ENCODE measurements at places on chromosomes 5 and 9.
A peak's percentile ranks its signal among the peaks of the same experiment; 100 is the strongest.

- H3K36me3 ChIP-seq: no peaks in the 10 kb centered on the region
- H3K4me3 ChIP-seq: peak within 1 kb of the TSS; percentile 96
- no peaks in the 10 kb centered on the region for H3K27me3 ChIP-seq
- H3K4me1 ChIP-seq: peaks cover 11% of the 10 kb centered on the region
Measured at GRCh38 chr9:37753489-37754190, at the start of gene TRMT10B. Gene TRMT10B (plus strand): TSS chr9:37753805. CDS start chr9:37761932, 8,127 bp downstream.

- H3K4me3 ChIP-seq: no peak overlapping the region
- H3K4me1 ChIP-seq: no peaks in the 10 kb centered on the region
- no peaks in the 10 kb centered on the region for H3K27me3 ChIP-seq
- H3K27ac ChIP-seq: no peak overlapping the region
Measured at GRCh38 chr5:79147076-79147475, 35.5 kb downstream of the BHMT start.

DNA sequence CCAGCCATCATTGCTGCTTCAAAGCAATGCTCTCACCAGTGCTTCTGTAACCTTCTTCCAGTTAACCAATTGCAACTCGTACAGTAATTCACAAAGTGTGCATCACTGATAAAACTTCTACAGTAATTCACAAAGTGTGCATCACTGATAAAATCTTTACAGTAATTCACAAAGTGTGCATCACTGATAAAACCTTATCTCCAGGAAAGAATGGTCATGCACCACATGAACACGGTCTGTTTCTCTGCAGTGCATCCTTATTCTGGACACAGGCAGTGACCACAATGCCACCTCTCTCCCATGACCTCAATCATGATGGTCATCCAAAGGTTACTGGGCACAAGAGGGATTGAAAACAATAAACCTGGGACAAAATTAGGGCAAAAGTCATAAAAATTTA lies 153.6 kb downstream of the TSSK1B start:
- no peak overlapping the region for H3K4me3 ChIP-seq
- no peaks in the 10 kb centered on the region for H3K36me3 ChIP-seq
- no peaks in the 10 kb centered on the region for H3K27me3 ChIP-seq
- DNase-seq: no peak

- no peaks in the 10 kb centered on the region for H3K36me3 ChIP-seq
- peak overlapping the region; percentile 8 for H3K27ac ChIP-seq
- H3K4me3 ChIP-seq: peak overlapping the region; percentile 45
- no peaks in the 10 kb centered on the region for H3K27me3 ChIP-seq
- peaks cover 21% of the 10 kb centered on the region for H3K4me1 ChIP-seq
- DNase-seq: no peak
Measured at GRCh38 chr9:127154003-127154389, 31.6 kb upstream of the ANGPTL2 start.

DNA sequence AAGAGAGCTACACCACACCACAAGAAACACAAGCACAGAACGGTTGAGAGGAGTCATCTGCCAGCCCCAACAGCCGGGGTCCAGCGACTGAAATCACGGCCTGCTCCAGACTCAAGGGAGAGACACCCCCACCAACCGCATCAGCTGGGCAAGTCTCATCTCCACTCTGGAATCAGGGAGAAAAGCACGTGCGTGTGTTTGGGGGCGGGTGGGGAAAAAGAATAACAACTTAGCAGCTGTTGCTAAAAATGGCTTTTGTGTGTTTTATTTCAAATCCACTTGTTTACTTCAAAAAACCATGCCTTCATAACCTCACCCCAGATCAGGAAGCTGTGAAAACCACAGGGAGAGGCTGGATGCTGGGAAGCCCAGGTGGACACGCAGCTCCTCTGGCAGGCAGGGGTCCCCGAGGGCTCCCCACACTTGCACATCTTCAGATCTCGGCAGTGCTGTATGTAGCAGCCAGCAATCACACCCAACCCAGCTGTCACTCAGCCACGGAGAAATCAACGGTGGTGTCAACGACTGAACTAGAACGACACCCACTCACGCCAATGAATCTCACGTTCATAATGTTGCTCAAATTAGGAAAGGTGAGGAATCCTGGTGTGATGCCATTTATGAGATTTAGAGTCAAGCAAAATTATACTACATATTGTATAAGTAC lies 19.0 kb downstream of the PNPLA7 start:
- no peaks in the 10 kb centered on the region for H3K27me3 ChIP-seq
- H3K4me1 ChIP-seq: peaks cover 8% of the 10 kb centered on the region
- no peak overlapping the region for H3K27ac ChIP-seq
- no peak for DNase-seq

GRCh38 chr5:61051267-61051666 lies 106.3 kb downstream of the NDUFAF2 start:
- no peak overlapping the region for H3K4me3 ChIP-seq
- H3K27me3 ChIP-seq: no peaks in the 10 kb centered on the region
- peaks cover 6% of the 10 kb centered on the region for H3K4me1 ChIP-seq
- no peaks in the 10 kb centered on the region for H3K36me3 ChIP-seq

- peaks cover 39% of the 10 kb centered on the region for H3K4me1 ChIP-seq
- no peak overlapping the region for H3K27ac ChIP-seq
- peak overlapping the region; percentile 13 for H3K4me3 ChIP-seq
- H3K36me3 ChIP-seq: no peaks in the 10 kb centered on the region
- no peaks in the 10 kb centered on the region for H3K27me3 ChIP-seq
Measured at GRCh38 chr9:71764463-71764862, 3.9 kb downstream of the CEMIP2 start.

- no peak overlapping the region for H3K27ac ChIP-seq
- no peaks in the 10 kb centered on the region for H3K36me3 ChIP-seq
- H3K4me3 ChIP-seq: no peak overlapping the region
- H3K4me1 ChIP-seq: no peaks in the 10 kb centered on the region
- no peak for DNase-seq
- no peaks in the 10 kb centered on the region for H3K27me3 ChIP-seq
Measured at GRCh38 chr9:90907790-90908189, 106.2 kb downstream of the SYK start.

DNA sequence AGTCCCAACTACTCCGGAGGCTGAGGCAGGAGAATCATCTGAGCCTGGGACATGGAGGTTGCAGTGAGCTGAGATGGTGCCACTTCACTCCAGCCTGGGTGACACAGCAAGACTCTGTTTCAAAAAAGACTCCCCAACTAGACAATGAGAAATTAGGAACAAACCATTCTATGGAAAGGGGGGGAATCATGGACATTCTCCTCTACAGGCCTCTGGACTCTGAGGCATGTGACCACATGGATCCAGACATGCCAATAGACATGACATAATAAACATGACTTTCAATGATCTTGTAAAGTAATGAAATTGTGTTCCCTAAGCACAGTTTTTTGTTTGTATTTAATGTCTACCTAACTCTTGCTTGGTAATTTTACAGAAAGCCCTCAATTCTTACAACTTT lies 8.8 kb downstream of the HOMER1 start:
- DNase-seq: no peak
- H3K4me1 ChIP-seq: peaks cover 10% of the 10 kb centered on the region
- no peaks in the 10 kb centered on the region for H3K36me3 ChIP-seq
- no peak overlapping the region for H3K4me3 ChIP-seq

GRCh38 chr9:116674210-116674980 lies 12.7 kb upstream of the TRIM32 start:
- H3K4me3 ChIP-seq: no peak overlapping the region
- no peaks in the 10 kb centered on the region for H3K27me3 ChIP-seq
- no peak for DNase-seq
- no peaks in the 10 kb centered on the region for H3K4me1 ChIP-seq

DNA sequence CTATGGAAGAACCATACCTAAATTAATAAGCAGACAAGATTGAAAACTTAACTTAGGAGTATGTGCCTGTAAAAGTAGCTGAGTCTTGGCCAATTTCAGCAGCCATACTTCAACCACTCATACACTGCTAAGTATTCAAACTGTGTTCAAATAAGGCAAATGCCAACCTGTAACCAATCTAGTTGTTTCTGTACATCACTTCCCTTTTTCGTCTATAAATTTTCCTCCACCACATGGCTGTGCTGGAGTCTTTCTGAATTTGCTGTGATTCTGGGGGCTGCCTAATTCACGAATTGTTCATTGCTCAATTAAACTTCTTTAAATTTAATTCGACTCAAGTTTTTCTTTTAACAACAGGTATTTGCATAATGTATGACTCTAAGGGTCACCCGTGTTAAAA lies 184.4 kb downstream of the PLK2 start:
- H3K36me3 ChIP-seq: no peaks in the 10 kb centered on the region
- H3K4me3 ChIP-seq: no peak overlapping the region
- H3K27ac ChIP-seq: no peak overlapping the region
- H3K4me1 ChIP-seq: no peaks in the 10 kb centered on the region
- no peaks in the 10 kb centered on the region for H3K27me3 ChIP-seq
- no peak for DNase-seq

GRCh38 chr5:95590880-95591279 lies 29.0 kb upstream of the GPR150 start:
- no peak overlapping the region for H3K4me3 ChIP-seq
- H3K36me3 ChIP-seq: no peaks in the 10 kb centered on the region
- DNase-seq: no peak

- peaks cover 11% of the 10 kb centered on the region for H3K4me1 ChIP-seq
- no peak overlapping the region for H3K4me3 ChIP-seq
- no peaks in the 10 kb centered on the region for H3K27me3 ChIP-seq
- no peaks in the 10 kb centered on the region for H3K36me3 ChIP-seq
Measured at GRCh38 chr9:118532592-118532991, 828.4 kb downstream of the TLR4 start.

DNA sequence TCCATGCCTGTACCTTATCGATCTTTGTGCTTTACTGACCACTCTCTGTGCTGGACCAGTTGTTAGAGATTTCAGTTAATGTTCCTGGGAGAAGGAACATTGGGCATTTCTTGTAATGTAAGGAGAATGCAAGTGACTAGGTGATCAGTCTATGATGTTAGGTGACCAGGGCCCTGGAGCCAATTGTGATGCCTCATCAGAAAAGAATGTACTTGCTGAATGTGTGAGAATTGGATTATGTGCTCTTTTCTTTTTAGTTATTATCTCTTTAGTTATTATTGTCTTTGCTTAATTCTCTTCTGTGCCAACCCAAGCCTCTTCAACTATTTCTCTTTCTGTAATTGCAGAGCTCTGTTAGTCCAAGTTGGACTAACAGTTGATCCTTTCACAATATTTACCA lies 92.9 kb downstream of the LRRC70 start:
- no peaks in the 10 kb centered on the region for H3K36me3 ChIP-seq
- no peak for DNase-seq
- no peak overlapping the region for H3K4me3 ChIP-seq
- no peaks in the 10 kb centered on the region for H3K27me3 ChIP-seq
- no peaks in the 10 kb centered on the region for H3K4me1 ChIP-seq
